ENCODE measurements at places on chromosomes 16 and 17.
A peak's percentile ranks its signal among the peaks of the same experiment; 100 is the strongest.

DNA sequence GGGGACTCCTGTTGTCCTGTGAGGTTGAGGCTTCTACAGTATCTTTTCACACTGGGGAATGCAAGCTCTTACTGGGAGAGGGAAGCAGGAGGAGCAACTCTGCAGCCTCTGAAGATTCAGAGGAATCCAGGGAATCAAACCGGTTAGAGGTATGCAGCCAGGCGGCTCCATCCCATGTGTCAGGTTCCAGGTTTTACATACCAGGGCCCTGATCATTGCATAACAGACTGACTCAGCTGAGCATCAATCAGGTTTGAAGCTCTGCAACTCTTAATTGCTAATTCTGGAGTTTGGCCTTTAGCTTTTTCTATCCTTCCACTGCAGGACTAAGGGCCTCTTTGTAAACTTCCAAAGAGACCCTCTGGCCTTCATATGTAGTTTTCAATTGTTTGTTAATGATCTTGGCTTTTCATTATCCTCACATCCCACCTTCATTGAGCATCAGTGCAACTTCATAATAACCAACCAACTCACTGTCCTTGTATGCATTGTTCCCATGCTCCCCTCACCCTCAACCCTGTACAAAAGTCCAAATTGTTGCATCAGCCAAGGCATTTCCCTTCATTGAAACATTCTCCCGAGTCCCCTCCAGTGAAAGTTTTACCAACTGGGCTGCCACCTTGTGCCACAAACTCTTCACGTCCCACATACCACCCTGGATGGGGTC, 59.7 kb upstream of the DHX40 start:
- DNase-seq, result no peak

GRCh38 chr17:6551356-6551755, 5.0 kb downstream of the PITPNM3 start:
- no peak for DNase-seq

GRCh38 chr16:54291656-54292487, 5.3 kb upstream of the IRX3 start:
- DNase-seq, result no peak

- DNase-seq, result no peak
Observed at GRCh38 chr16:49458243-49458642, 84.6 kb downstream of the C16orf78 start.

DNA sequence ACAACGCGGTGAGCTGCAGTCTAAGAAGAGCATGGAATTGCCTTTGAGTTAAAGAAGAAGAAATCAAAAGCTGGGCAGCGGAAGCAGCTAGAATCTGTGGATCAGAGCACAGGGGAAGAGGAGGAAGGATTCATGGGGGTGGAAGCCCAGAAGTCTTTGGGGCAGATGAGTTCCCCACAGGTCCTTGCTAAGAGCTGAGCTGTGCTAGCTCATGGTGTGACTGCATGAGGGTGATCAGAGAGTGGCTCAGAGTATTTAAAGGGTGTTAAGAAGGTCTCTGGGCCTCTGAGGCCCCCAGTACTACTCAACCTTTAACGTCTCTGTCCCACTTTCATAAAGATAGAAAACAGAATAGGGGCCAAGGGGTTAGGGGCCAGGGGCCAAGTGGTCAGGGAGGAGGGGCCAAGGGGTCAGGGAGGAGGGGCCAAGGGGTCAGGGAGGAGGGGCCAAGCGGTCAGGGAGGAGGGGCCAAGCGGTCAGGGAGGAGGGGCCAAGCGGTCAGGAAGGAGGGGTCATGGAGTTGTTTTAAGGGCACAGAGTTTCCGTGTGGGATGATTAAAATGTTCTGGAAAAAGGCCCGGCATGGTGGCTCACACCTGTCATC, 12.0 kb upstream of the TRPV3 start:
- no peak for DNase-seq

GRCh38 chr17:64443086-64443760, 5.7 kb upstream of the MILR1 start:
- DNase-seq, result no peak

DNA sequence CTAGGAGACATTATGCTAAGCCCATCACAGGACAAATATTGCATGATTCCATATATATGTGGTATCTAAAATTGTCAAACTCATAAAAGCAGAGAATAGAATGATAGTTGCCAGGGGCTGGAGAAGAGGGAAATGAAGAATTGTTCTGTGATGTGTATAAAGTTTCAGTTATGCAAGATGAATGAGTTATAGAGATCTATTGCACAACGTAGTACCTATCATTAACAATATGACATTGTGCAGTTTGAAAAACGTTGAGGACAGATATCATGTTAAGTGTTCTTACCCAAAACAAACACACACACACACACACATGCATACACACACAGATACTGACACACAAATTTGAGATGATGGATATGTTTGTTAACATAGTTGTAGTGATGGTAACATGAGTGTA, 871.6 kb upstream of the GOT2 start:
- DNase-seq, result no peak

DNA sequence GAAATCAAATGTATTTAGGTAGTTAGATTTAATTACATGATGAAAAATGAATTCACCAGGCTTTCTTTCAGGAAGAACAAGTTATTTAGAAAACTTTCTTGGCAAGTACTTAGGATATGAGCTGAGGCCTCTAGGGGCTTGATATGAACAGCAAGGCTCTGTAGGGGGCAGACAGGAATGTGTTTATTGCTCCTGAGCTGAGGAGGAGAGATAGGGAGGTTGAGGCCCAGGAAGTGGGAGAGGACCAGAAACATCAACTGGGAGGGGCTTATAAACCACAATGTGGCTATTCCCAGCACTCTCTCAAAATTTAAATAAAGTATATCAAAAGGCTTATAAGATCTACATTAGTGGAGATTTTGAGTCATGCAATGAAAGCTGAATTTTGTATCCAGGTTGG, 154.0 kb upstream of the MAF start:
- no peak for DNase-seq

DNA sequence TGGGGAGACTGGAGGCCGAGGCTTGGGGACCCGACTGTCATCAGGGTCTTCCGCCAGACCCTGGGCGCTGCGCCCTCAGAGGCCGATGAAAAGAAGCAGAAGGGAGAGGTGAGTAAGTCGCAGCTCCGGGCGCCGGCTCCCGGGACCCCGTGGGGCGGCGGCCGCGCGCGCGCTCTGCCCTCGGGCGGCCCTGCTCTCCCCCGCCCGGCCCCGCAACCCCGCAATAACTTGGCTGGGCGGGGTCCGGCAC, 392 bp upstream of the ABHD15 start:
- peak; percentile 18 for DNase-seq

- peak; percentile 9 for DNase-seq
Observed at GRCh38 chr17:44086364-44087311, 16.1 kb downstream of the G6PC3 start.

- no peak for DNase-seq
Observed at GRCh38 chr16:72560617-72561016, 388.7 kb upstream of the PMFBP1 start.

GRCh38 chr16:66175058-66175457, 191.4 kb upstream of the CDH5 start:
- DNase-seq, result no peak

- no peak for DNase-seq
Observed at GRCh38 chr16:59611556-59611955, 877.4 kb upstream of the GOT2 start.

- no peak for DNase-seq
Observed at GRCh38 chr16:69095193-69095592, 10.3 kb upstream of the HAS3 start.

GRCh38 chr16:19505600-19506303, 16.1 kb downstream of the GDE1 start:
- no peak for DNase-seq

GRCh38 chr17:61017317-61018006, 339.8 kb downstream of the BCAS3 start:
- DNase-seq, result no peak

DNA sequence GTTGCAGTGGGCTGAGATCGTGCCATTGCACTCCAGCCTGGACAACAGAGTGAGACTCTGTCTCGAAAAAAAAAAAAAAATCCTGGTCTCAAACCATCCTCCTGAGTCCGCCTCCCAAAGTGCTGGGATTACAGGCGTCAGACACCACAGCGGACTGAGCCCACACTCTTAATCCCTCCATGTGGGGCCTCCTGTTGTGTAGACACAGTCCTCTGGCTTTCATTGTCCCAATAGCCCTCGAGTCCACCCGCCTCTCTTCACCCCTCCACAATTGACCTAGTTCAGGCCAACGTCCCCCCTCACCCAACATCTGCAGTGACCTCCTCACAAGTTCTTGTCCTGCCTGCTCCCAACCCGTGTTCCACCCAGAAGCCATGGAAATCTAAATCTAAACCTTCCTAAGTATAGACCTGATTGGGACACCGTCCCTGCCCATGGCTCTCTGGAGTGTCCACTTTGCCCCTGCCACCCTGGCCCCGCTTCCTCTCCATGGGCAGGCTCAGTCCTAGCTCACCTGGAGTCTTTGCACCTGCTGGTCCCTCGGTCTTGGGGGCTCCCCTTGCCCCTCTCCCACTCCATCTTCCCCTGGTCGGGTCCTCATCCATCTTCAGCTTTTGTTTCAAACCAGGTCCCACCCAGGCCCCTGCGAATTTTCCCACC, 46.7 kb downstream of the HAPSTR1 start:
- no peak for DNase-seq

GRCh38 chr17:62964506-62964905, 1.5 kb upstream of the TANC2 start:
- DNase-seq, result no peak

GRCh38 chr16:76897816-76898215, 293.2 kb upstream of the MON1B start:
- no peak for DNase-seq

DNA sequence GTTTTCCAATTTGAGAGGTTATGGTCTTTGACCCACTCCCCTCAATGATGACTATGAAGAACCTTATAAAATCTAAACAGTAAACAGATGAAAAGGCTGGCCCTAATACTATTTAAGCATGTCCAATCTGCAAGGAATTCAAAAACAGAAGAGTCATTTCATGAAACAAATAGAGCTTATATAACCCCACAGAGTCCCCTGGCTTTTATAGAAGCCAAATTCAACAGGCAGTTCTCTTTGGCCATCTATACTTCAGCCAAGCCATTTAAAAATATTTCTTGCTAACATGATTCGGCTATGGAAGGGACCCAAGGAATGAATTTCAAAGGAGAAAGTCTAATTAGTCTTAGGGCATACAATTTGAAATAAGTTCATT, 43.4 kb downstream of the SPOP start:
- no peak for DNase-seq

- DNase-seq, result no peak
Observed at GRCh38 chr16:77749415-77749814, 27.1 kb downstream of the NUDT7 start.

DNA sequence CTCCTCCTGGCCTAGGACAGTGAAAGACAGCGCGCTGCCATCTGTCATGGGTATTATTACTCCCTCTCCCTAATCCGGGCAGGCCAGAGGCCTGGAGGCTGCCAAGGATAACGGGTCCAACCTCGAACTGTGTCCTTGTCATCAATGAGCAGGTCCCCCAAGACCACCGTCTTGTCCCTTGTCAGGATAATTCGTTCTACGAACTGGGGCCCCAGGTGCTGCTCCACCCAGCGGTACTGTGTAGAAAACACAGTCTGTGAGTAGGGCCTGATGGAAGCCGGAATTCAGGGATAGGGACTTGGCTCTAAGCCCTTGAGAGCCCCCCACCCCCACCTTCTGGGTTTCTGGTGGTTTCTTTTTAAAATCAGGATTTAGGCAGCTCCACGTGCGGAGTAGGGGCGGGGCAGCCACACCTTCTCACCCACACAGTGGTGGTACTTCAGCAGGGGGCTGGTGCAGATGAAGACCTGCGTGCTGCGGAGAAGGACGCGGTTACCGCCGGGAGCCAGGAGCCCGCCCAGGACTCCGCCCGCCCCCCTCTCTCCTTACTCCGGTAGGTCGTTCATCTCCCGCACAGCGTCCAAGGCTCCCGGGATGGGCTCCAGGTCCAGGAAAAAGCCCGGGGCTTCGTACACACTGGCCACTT, 787 bp downstream of the NT5C start:
- peak; percentile 30 for DNase-seq

DNA sequence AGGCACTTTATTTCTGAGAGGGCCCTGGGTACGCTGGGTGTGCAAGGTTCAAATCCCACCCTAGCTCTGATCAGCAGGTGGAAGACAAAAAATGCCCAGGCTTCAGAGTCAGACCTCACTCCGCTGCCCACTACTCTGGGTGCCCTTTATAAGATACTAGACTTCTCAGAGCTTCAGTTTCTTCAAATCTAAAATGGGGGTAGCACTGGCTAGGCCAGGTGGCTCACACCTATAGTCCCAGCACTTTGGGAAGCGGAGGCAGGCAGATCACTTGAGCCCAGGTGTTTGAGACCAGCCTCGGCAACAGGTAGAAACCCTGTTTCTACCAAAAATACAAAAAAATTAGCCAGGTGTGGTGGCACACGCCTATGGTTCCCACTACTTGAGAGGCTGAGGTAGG, 1.7 kb downstream of the USB1 start:
- DNase-seq, result no peak

DNA sequence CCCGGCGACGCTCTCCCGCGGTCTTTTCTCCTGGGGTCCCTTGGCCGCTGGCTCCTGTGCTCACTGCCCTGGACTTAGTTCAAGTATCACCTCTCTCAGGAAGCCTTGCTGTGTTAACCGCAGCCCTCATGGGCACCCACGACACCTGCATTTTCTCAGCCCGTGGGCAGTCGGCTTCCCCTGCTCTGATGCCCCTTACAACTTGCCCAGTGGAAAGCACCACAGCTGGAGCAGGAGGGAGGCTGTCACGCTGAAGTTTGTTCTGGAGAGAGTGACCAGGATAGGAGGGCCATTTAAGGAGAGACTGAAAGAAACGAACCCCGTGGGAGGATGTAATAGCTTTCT, 395 bp downstream of the STXBP4 start:
- no peak for DNase-seq

DNA sequence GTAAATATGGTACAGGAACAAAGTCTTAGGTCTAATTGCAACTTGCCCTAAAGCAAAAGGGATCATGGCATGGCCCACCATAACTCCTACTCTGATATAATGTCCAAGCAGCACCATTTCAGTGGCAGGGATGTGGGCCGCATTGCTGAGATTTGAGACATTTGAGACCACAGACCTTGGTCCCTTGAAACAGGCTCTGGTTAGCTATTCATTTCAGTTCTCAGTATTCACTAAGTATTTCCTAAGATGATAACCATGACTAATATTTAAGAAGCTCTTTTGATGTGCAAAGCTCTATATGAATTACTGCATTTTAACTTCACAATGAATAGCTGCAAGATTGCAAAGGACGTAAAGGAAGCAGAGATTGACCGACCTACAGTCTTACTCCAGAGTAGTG, 471.0 kb downstream of the SHISA9 start:
- no peak for DNase-seq

DNA sequence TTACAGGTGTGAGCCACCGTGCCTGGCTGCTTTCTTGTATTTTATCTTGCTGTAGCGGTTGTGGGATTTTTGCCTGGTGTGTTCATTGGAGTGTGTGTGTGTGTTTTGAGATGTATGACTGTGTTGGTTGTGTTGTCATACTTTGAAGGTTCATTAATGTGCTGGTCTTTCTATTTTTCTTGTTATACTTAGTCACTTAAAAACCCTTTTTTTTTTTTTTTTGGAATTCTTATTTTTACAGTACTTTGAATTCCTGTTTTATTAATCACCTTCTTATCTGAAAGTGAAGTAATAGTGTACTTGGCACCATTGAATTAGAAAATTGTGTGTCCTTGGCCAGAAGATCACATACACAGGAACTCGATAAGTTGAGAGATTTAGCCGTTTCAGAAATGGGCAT, 30.2 kb downstream of the TENT4B start:
- no peak for DNase-seq

- no peak for DNase-seq
Observed at GRCh38 chr16:24381470-24382118, 125.5 kb downstream of the CACNG3 start.

Data from activated effector memory CD4-positive, alpha-beta T cell treated with Interleukin-2 at 50 U/mL for 16 hours (primary cell).